ENCODE measurements at places on chromosomes 6 and 20.

DNA sequence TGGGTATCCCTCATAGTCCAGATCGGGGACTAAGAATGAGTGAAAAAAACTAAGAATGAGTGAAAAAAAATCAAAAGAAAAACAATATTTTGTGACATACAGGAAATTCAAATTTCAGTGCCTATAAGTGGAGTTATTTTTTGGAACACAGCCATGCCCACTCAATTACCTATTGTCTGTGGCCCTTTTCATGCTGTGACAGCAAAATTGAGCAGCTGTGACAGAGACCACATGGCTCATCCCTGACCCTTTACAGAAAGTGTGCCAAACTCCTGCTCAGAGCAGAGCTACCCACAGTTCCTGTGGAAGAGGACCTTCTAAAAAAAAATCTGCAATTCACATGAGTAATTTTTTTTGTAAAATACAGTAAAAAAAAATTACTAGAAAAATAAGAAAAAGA is 1.4 kb downstream of the NCR2 start:
- DNase-seq: peak; percentile 74

- no peak for DNase-seq
These were observed 22.8 kb upstream of the BHLHE23 start for GRCh38 chr20:63029358-63030121.

DNA sequence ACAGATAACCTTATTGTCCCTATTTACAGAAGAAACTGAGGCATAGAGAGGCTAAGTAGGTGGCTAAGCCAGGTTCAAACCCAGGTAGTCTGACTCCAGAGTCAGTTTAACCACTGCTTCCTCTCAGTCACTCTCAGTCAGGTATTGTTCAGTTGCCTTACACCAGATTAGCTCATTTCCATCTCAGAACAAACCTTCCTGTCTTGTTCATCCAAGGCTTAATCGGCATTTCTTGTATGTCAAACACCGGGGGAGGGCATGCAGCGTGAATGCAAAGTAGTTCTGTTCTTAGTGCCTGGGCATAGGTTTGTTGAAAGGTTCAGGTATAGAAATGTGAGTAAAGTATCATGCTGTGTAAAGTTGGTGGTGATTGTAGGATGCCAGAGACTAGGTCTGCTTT is 51.7 kb downstream of the CTNNBL1 start:
- DNase-seq: no peak

GRCh38 chr6:23307516-23307915 is 738.1 kb downstream of the HDGFL1 start:
- DNase-seq: no peak

DNA sequence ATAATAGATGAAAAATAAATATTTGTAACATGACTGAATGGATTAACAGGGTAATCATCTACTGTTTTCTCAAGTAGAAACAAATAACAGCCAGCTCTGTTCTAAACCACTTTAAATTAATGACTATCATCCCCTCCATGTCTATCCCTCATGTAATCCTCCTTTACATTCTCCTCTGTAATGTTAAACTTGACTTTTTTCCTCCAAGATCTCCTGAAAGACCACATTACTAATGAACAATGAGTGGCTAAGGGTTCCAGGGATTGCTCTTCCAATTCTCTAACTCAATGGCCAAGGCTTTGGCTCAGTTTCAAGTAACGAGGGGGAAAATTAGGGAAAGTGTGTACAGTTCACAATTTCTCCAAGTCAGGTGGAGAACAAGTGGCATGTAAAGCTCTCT is 37.6 kb upstream of the FBXL4 start:
- DNase-seq: no peak

DNA sequence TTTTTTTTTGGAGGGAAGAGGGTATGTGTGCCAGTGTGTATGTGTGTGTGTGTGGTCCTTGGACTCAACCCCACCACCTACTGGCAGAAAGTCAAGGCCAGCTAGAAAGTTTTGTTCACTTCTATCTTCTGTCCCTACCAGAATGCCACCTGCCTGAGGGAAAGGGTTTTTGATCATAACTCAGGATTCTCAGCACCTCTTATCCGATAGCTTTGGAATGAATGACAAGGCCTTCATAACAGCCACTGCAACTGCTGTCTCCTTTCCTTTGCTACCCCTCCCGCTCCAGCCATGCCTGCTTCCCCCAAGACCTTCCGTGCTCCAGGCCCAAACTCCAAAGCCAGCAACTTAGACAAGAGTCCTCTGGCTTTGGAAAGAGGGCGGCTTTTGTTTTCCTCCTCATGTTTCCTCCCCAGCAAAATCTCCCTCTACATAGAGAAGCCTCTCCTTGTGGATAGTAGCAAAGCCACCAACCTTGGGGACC is 18.7 kb downstream of the BTN3A1 start:
- no peak for DNase-seq

DNA sequence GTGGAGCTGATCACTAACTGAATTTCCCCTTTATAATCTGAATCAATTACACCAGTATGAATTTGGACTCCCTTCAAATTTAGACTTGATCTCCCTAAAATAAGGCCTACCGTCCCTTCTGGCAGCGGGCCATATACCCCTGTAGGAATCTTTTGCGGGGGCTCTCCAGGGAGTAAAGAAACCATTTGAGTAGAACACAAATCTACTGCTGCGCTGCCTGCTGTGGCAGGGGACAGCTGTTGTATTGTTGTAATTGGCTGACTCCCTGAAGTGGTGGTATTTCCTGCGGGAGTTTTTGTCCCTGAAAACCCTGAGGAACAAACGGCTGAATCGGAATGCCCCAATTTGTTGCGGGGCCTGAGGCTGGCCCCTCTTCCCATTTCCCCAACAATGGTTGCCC is 16.0 kb upstream of the PTCRA start:
- DNase-seq: no peak

GRCh38 chr20:10427060-10427692 is 6.8 kb downstream of the MKKS start:
- peak; percentile 28 for DNase-seq

GRCh38 chr6:132235596-132236280 is 165.5 kb downstream of the MOXD1 start:
- no peak for DNase-seq

GRCh38 chr6:162525181-162525580 is 202.4 kb downstream of the PRKN start:
- no peak for DNase-seq

DNA sequence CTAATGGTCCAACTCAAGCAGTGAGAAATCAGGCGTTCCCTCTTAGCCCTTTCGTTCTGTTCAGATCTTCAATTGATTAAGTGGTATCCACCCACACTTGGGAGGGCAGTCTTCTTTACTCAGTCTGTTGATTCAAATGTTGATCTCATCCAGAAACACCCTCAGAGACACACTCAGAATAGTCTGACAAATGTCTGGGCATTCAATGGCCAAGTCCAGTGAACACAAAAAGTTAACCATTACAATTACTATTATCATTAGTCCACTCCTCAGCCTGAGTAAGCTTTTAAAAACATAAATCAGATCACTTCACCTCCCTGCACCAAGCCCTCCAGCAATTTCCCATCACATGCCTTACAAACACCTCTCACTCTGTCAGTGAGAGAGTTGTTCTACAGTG is 423.2 kb downstream of the RFPL4B start:
- no peak for DNase-seq

DNA sequence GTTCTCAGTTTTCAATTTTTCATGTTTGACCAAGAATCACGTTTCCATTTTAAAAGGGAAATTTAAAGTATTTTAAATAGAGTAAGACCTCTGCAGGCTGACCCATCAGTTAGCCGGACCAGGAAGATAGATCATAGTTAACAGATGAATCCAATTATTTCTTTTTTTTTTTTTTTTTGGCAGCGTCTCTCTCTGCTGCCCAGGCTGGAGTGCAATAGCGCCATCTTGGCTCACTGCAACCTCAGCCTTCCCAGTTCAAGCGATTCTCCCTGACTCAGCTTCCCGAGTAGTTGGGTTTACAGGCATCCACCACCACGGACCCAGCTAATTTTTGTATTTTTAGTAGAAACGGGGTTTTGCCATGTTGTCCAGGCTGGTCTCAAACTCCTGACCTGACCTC is 256.7 kb upstream of the CNR1 start:
- no peak for DNase-seq

DNA sequence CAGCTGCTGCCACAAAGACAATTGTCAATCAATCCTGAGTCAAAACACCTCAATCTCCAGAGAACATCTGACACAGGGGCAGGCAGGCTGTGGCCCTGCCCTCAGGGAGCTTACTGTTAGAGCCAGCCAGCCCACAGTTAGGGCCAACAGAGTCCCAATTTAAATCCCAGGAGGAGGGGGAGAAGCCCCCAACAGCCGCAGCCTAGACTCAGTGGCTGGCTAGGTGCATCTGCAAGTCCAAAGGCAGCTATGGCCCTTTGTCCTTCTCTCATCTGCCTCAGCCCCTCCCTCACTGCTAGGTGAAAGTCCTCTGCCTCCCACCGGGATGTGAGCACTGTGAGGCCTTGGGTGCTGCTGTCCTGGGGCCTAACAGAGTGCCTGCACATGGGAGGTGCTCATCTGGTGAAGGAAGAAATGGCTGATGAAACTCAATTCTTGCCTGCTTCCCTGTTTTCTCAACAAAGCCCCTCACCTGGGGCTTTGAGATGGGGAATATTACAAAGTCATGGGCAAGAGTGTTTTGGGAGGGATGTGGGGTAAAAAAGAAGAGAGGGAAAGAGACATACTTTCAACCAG is 33.7 kb upstream of the VEGFA start:
- DNase-seq: no peak

GRCh38 chr20:24780674-24781417 is 168.2 kb upstream of the CST7 start:
- no peak for DNase-seq

DNA sequence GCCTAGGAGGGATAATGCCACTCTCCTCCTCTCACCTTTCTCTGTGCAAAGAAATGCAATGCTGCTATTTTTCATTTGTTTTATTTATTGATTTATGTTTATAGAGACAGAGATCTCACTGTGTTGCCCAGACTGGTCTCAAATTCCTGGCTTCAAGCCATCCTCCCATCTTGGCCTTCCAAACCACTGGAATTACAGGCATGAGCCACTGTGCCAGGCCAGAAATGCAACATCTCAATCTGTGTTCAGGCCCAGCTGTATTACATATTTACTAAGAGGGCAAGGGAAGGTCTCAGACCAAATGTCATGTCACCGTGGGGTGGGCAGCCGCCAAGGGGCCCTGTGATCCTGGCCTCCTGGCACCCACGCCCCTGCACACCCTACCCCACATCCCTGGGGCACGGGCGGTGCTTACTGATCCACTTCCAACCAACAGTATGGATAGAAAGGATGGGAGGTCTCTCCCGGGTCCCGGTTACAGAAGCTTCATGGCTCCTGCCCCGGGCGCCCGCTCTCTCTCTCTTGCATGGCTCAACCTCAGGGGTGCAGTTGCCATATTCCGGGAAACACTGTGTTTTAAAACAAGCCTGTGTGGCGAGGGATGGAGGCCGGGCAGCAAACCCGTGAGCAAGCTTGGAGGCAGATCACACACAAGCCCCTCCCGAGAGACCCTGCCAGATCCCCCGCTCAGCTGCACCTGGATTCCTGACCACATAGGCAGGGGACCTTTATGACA is 111.8 kb downstream of the AGPAT4 start:
- no peak for DNase-seq

DNA sequence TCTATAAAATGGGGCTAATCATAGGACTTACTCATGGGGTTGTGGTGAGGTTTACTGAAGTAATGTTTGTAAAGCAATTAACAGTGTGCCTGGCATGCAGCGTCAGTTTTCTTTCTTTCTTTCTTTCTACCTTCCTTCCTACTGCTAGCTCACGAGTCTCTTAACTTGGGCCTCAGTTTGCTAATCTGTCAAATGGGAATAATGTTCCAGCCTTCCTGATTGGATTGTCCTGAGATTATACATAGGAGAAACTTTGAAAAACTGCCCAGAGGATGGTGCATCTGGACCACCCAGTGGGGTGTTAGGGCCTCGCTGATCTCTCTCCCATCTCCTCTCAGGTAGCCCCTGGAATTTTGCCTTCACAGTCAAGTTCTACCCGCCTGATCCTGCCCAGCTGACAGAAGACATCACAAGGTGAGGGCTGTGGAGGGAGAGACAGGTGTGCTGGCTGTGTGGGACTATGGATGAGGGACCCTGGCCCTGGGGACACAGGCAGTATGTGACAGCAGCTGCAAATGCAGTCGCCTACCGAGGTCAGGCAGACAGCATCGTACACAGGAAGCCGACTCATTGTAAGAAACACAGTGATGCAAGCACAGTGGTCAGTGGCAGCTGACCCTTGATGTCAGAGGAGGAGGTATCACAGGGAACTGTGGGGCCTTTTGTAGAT is 27.5 kb downstream of the EPB41L1 start:
- no peak for DNase-seq

- DNase-seq: no peak
These were observed 111.5 kb downstream of the PRND start for GRCh38 chr20:4833074-4833728.

DNA sequence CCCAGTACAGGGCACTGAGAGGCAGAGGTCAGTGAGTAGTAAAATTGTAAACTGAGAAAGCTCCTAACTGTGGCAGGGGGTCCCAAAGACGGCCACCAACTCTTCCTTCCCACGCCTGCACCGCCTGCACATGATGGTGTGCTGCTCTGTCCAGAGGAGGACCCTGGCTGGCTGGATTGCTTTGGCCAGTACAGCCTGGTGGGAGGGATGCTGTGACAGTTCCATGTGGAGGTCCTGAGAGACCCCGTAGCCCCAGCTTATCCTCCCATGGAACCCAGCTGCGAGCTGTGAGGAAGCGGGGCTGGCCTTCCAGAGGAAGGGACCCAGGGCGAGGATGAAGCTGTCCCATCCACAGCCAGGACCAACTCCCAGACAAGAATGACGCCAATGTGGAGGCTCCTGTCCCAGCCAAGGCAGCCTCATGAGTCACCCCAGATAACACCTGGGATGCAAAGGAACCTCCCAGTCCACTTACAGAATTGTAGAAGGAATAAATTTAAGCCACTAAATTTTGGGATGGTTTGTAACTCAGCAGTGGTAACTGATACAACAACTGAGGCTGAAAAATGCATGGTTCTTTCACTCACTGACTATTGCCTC is 2.0 kb upstream of the ACSS1 start:
- no peak for DNase-seq

- DNase-seq: no peak
These were observed 43.8 kb upstream of the LAMA4 start for GRCh38 chr6:112298021-112298745.

DNA sequence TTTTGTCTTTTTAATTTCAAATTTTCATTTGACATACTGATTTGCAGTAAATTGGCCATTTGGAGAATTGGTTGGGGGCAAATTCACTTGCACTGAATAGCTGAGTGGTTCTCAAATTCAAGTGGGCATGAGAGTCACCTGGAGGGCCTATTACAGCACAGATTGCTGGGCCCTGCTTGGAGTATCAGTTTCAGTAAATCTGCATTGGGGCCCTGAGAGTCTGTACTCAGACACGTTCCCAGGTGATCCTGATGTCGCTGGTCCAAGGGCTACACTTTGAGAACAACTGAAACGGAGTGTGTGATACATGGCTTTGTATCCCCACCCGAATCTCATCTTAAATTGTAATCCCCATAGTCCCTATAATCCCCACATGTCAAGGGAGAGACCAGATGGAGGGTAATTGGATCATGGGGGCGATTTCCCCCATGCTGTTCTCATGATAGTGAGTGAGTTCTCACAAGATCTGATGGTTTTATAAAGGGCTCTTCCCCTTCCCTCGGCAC is 115.9 kb downstream of the KLHL32 start:
- no peak for DNase-seq

GRCh38 chr6:134482593-134483270 is 164.8 kb upstream of the SGK1 start:
- no peak for DNase-seq

GRCh38 chr6:16201706-16202105 is 36.7 kb upstream of the GMPR start:
- no peak for DNase-seq
